ENCODE measurements at places on chromosomes 5 and 9.

DNA sequence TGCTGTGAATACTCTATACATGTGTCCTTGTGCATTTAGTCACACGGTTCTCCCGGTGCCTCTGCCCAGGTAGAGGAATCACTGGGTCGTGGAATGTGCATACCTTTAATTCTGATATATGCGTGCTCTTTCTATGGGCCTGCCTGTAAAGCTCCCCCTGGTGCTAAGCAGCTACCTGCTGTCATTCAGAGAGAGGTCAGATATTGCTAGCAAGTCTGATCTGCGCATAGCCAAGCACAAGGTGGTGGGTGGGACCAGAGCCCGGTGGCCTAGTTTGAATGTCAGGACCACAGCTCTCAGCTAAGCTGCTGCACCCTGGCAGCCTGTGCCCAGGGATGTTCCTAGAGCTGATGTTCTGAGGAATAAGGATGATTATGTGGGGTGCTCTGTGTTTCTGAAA is 33.4 kb downstream of the TJP2 start:
- DNase-seq = no peak

DNA sequence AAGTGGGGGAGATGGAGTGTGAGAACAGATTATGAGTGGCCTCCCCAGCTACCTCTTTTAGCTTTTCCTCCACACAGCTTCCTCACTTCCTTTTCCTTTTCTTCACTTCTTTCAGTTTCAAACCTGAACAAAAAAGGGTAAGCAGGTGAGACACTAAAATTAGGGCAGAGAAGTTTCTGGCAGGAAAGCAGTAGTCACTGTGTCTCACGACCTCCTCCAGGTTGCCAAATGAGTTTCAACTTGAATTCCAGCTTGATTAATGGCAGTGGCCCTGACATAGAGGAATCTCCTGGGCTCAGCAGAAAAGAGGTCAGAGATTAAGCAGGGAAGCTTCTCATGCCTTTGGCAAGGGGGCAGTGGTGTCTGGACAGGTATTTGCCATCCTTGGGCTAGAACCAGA is 63.7 kb upstream of the SPINK5 start:
- DNase-seq = no peak

DNA sequence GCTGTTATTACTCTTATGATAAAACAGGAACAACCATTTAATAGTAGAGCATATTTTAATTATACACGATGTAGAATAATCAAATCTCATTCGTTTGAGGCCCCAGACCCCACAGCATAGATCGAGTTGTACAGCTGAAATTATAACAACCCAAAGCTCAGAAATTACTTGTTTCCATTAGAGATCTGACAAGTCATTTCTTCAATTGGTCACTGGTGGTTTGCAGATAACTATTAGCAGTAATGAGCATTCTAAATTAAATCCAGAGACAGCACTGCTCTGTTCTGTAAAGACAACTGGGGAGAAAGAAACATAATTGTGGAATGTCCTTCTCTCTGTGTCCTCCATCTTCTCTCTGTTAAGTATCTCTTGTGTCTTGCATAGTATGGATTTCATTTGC is 12.9 kb downstream of the CDK5RAP2 start:
- no peak for DNase-seq

DNA sequence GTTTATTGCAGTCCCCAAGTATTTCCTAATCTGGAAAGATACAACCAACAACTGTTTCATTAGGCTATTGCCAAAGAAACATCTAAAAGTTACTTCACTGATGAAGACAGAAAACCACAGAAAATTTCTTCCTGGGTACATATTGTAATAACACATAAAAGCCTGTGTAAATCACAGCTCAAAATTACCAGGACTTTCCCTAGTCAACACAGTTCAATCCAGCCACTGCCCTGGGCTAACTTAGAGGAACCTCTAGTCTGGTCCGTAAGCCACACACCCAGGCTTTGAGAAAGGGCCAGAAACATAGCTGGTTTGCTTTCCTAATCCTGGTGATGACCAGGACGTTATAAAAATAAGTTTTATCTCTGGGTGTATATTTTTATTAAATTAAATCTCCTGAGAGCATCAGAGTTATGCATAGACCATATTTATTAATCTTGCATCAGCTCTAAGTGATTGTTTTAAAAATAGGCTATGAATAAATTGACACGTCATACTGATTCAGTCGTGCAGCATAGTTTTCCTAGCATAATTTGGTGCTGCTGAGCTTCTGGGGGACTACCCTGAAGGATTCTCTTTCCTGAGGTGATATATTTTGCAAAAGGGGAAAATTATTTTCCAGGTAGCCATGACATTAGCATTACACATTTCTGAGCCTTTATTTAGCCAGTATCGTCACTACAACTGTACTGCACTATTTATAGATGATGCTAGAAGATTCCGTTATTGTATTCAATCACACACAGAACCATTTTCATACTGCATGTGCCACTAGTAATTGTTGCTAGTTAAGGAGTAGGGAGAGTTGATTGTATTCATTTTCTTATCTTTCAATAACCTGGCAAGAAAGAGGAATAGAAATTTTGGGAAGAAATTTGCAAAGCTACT is 12.6 kb upstream of the MUSK start:
- DNase-seq = no peak

- no peak for DNase-seq
These were observed 37.6 kb downstream of the ALG2 start for GRCh38 chr9:99184110-99184474.

DNA sequence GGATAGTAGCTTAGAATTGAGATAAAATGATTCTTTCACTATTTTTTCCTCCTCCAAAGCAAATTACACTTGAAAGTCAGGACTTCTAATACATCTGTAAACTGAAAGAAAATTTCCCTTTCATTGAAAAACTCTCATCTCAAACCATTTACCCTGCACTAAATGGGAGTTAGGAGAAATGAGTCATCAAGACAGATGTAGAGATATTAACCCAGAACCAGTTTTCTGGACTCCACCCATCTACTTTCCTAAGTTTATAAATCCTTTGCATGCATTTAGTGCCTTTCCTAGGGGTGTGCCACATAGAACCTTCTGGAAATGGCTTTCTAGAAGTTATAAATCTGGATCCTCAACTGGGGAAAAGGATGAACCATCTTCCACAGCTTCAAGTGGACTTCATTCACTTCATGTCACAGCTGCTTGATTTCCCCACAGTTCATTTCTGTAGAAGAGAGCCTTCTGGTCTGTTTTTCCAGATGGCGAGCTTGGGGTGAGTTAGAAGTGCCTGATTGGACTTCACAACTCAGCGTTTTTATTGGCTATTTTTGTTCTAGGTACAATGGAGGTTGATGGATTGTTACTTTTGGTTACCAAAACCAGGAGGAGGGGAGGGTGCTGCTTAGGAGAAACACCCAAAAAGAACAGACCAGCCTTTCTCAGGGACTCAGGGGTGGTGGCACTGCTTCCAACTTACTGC is 72.5 kb upstream of the GPR151 start:
- DNase-seq = no peak

GRCh38 chr5:14595189-14595588 is 13.6 kb downstream of the OTULINL start:
- no peak for DNase-seq

GRCh38 chr5:219460-219863 is 1.3 kb downstream of the SDHA start:
- DNase-seq = no peak

DNA sequence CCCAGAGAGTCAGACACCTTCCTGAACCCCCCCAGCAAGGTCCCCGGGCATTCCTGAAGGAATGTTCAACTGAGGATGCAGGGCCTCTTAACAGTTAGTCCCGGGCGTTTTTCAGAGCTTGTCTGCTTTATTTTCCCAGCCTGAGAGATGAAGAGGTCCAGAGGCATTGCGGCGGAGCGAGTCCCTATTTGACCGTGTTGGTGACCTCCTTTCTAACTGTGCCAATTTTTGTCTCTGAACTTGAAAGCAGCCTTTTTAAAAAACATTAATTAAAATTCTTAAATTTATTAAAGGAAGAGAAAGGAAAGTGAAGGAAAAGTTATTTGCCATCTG is 433 bp upstream of the PTAR1 start:
- DNase-seq = no peak

DNA sequence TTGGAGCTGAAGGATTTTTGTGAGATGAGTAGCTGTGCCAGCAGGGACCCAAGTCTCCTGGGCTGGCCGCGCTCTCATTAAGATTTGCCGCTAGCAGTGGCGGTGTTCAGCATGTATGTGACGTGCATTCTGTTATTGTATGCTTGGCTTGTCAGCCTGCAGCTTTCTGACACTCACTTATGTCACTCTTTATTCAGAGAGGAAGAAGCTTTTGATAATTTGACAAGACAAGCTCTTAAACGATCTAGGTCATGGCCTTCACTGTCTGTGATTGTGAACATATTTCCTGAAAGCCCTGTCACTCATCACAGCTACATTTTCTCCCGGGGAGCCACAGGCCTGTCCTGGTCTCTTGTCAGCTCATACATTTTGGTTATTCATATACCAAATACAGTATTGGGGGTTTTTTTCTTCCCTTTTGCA is 98.2 kb upstream of the GRHPR start:
- DNase-seq = no peak

GRCh38 chr9:70534061-70534460 is 119.6 kb upstream of the KLF9 start:
- no peak for DNase-seq
